HCEC 1CT (cell line): ENCODE measurements at places on chromosomes 5 and 9.
A peak's percentile ranks its signal among the peaks of the same experiment; 100 is the strongest.

DNA sequence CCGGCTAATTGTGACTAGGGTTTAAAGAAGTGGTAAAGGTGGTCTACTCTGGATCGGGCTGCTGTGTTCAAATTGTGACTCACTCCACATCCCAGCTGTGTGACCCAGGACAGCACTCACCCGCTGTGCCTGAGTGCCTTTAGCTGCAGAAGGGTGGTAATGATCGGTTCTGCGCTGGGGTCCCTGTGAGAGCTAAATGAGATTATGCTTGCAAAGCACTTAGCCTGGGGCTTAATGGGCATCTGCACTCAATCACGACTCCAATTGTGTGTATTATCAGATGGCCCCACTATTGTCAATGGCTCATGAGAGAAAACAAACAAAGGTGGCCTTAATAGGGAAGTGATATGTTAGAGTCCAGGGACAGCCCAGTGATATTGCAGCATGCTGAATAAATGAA lies 25.1 kb upstream of the TBC1D2 start:
- no peak for DNase-seq

DNA sequence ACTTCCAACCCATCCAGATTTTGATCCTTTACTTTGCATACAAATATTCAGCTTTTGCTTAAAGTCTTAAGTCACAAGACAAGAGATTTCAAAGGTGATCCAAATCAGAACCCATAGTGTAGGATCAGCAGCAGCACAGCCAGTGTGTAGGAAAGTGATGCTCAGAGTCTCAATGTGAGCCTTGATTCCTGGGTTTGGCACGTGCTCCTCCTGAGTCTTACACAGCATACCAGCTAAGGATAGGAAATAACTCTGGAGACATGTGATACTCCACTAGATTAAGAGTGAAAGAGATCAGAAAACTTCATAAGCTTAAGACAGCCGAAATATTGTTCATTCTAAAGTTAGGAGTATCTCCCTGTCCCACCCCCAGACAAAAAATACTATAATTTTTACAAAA lies 344.9 kb downstream of the SEMA5A start:
- DNase-seq, result no peak

DNA sequence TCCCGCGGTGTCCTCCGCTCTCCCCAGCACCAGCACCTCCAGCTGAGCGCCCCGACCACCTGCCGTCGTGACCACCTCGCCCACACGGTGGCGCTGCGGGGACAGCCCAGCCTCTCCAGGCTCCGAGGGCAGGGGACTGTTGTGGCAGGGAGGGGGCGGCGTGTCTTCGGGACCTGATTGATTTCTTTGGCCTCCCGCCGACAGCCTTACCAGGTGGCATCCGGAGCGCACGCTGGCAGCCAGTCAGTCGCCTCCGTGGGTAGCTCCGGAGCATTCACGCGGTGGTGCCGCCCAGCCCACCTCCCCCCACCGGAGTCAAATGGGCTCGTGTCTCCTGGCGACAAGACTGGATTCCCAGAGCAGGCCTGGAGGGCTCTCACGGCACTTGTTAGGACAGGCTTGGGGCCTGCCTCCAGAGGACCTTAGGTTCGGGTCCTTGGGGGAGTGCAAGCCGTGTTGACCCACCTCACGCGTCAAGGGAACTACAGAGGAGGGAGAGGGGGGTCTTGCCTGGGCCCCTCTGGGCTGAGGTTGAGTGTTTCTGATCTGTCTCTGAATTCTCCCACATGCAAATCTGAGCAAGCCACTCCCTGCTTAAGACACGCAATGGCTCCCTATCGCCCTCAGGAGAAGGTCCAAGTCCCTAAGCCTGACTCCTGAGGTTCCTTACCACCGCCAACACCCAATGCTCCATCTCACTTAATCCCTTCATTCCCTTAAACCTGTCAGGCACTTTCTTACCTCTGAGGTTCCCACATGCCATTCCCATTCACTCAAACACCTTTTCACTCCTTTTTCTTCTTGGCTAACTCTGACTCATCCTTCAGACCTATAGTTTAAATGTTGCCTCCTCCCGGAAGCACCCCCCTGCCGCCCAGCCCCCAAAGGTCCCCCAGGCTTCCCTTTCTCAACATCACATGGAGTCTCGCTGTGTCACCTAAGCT lies 51.2 kb upstream of the GGTA1 start:
- DNase-seq, result peak; percentile 41

DNA sequence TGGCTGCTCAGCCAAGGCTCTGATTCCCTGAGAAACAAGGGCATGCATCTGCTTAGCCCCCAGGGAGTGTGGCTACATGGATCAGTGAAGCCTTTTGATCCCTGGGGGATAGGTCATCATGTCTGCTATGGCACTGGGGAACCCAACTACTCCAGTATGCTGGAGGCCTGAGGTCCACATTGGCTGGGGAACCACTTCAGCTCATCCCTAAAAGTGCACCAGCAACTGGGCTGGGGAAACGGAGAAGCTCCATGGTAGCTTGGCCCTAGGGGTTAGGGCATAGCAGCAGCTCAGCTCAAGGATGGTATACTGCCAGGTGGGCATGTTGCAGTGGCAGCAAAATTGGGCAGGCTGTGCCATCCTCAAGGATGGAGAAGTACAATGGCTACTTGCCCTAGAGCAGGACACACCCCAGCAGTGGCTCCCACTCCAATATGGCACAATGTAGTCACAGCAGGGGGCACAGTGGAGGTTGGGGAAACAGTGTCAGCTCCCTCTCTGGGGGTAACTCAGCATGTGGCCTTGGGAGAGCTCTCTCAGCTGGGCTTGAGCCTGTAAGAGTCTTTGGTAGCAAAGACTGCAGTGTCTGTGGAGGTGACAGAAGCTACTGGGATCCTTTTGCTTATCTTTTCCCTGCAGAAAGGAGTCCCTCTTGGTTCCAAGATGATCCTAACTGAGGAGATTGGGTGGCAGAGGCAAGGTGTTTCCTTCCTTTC lies 111.5 kb upstream of the FSTL4 start:
- no peak for DNase-seq

- peak; percentile 75 for DNase-seq
Observed at GRCh38 chr5:68661237-68661636, 432.6 kb upstream of the SLC30A5 start.
